ENCODE measurements at places on chromosomes 4 and X.

DNA sequence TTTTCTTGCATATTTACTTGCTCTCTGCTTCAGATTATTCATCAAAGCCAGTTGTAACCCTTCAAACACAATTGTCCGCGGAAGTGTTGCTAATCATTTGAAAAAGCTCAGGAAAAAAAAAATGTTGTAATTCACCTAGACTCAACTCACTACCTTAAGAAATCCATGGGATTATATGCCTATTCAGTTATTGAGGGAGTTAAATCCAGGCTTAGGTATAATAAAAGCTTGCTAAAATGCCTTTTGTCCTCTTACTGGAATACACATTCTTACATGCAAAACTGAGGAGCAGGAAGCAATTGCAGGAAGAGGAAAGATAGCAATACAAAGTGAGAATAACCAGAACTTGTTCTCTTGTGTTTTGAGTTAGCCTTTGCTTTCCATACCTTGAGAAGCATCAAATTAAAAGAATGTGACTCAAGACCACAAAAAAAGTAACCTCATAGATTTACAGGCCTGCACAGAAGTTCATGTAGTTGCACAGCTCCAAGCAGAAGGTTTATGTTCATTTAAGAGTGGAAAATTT is 91.4 kb upstream of the FAM241A start:
- DNase-seq, result no peak

DNA sequence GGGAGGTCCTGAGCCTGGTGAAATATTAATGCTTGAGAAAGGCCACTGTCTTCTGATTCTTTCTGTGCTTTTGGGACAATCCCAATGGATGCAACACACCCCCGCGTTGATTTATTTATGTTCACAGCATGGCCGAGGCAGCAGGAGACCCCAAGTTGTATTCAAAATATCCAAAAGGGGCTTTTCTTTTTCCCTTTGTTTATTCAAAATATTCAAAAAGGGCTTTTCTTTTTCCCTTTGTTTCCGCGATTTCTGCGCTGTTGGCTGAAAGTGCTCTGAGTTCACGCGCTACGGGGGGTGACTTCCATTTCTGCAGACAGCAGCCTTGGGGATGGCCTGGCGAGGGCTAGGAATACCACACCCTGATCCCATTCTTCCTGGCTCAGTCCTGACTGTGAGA is 59.5 kb upstream of the PPP2R3B start:
- no peak for DNase-seq

- DNase-seq, result no peak
Observed at GRCh38 chr4:122716825-122717448, 15.6 kb upstream of the BBS12 start.

DNA sequence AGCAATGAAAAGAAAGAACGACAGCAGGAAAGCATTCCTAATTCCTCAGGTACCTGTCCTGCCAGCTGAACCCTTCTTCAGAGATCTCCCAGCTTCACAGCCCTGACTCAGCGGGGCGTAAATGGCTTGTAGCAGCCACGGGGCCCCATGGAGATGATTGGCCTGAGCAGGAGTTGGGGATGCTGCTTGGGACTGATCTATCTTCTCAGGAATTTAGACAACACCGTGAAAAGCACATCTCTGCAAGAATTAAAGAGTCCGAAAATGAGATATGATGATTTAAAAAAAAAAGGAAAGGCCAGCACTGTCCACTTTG is 22.5 kb upstream of the SLC25A4 start:
- no peak for DNase-seq

- no peak for DNase-seq
Observed at GRCh38 chr4:185839194-185839712, 27.3 kb upstream of the SORBS2 start.
